HFF-Myc (cell line): ENCODE measurements at places on chromosomes 12 and 14.
A peak's percentile ranks its signal among the peaks of the same experiment; 100 is the strongest.

DNA sequence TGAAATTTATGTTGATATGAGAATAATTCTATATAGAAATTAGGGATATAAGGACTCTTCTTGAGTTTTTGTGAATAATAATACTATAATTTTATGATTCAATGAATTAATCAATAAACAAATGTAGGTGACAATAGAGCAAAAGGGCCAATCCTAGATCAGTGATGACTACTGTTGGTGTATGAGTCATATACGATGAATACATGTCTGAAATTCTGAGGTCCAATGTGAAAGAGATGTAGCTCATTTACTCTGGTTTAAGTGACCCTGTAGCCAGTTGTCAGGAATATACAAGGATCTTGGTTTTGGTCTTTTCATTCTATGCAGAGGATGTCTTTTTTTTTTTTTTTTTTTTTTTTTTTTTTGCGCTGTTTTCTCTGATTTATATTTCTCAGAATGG, 72.1 kb upstream of the RTL1 start:
- no peak for DNase-seq

DNA sequence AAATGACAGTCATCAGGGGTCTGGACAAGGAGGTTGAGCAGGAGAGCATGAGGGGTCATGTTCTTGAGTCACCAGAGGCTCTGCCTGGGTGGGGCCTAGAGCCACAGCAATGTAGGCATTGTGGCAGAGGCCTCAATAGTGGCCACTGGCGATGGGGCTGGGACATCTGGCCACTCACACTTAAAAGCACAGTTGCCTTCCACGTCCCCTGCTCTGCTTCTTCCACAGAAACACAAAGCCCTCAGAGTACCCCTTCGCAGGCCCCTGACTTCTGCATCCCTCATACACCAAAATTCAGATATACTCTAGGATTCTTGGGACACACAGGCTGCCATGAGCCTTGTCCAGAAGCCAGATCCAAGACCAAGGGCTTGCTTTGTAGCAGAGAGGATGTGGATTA, 2.2 kb downstream of the SLC10A1 start:
- no peak for DNase-seq

DNA sequence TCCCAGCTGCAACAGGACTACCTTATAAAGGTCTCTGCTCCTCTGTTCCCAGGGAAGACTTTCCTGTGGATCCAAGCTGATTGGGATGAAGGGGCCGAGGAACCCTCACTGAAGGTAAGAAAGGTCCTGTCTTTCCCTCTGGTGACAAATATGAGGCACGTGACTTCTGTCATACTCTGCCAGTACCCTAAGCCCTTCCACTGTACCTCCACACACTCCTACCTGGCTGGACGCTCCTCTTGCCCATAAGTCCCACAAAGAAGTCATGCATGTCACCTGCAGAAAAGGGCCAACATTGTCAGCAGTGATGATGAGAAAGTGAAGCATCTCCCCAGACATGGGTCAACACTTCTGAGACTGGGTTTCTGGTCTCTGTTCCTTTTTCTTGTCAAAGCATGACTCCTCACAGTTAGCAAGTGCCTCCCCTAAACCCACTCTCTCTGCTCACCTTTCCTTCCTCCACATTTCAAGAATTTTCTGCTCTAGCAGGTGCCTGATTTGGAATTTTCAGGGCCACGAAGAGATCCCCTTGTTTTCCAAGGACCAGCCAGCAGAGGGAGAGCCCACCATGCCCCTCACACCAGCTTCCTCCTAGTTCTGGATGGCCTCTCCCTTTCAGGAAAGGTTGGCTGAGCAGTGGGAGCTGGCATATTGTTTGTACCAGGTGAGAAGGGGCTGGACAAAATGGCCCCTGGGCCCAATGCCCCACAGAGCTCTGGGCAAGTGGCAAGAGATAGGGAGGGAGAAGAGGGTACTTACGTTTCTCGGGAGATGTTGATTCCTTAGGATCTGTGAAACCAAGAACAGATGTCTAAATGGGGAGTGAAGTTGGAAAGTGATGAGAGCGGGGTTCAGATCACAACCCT, 3.5 kb downstream of the TAC3 start:
- DNase-seq, result no peak

DNA sequence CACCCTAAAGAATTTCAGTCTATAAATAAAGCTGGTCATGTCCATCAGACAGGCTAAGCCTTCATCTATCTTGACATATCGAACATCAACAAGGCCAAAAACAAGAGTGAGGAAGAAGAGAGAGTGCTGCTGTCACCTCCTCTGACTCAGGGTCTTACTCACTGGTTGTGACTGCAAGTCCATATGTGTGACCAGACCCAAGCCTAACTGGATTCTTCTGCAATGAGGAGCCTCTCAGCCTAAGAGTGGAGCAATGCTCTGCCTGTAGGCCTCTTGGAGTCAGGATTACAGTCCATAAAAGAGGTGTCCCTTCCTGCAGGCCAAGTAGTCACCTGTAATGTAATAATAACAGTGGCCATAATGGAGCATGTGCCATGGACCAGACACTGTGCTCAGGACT, 121.2 kb upstream of the SLC35F4 start:
- no peak for DNase-seq

DNA sequence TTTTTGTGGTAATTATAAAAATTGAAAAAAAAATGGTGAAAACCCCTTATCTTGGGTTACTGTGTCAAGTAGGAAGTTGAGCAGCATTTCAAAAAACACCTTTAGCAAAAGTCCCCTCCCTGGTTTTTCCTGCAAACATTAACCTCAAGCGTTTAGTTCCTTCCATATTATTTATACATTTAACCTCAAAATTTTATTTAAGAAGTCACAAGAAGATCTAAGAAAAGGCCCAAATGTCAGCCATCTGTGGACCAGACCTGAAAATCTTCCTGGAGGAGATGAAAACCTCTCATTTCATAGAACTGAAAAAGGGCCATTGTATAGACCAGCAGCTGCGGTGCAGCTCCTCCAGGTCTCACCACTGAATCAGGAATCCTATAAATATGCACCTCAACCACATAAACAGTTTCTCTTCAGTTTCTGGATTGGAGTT, 40.4 kb upstream of the BTG1 start:
- DNase-seq, result no peak

GRCh38 chr12:91975891-91976290, 169.8 kb downstream of the BTG1 start:
- DNase-seq, result no peak

DNA sequence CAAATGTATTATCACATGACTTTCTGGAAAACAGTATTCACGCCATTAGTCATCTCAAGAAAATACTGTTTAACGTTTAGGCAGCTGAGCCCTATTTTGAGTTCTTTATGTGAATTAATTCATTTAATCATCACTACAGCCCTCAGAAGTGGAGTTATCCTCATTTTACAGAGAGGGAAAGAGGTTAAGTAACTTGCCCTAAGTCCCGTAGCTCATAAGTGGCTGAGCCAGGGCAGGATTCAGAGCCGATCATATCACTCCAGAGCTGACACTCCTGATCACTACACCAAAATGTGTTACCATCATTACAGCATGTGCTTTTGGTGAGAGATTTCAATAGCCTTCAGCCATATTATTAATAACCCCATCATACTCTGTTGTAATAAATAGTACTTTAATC, 210.6 kb downstream of the FBXL14 start:
- no peak for DNase-seq

DNA sequence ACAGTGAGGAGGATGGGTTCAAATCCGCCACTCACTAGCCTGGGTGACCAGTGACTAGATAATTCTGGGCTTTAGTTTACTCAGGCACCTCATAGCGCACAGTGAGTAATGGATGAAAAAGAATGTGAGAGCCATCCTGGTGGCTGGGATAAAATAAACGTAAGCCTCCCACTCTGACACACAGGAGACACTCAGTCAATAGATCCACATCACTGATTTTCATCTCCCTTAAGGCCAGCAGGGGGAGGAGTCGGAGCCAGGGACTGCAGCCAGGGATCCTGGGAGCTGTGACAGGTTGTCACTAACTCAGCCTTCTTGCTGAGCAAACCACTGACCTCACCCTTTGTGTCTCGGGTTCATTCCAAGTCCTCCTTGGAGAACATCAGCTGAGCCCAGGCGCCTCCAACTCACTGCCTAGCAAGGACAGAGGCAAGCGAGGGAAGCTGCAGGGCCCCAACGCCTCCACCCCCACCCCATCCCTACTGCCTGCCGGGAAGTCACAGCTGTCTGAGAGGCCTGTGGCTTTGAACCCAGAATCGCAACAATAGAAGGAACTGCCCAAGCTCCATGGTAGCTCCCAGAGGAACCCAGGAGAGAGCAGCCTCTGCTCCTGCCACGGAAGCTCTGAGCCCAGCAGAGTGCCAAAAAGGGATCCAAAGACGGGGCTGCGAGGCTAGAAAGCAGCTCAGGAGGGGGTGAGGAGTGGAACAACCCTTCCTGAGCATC, 30.7 kb downstream of the PXN start:
- DNase-seq, result peak; percentile 83

DNA sequence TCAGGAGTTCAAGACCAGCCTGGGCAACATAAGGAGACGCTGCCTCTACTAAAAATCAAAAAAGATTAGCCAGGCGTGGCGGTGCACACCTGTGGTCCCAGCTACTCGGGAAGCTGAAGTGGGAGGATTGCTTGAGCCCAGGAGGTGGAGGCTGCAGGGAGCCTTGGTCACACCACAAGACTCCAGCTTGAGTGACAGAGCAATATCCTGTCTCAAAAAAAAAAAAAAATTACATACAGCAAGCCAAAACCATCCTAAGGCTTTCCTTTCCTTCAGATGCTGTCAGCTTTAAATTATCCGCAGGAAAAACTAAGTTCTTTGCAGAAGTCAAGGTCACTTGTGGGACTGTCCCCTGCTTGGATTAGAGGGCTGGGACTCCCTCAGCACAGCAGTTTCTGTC, 1.3 kb downstream of the CS start:
- DNase-seq, result no peak

GRCh38 chr12:100857418-100857817, 62.8 kb downstream of the ANO4 start:
- no peak for DNase-seq

DNA sequence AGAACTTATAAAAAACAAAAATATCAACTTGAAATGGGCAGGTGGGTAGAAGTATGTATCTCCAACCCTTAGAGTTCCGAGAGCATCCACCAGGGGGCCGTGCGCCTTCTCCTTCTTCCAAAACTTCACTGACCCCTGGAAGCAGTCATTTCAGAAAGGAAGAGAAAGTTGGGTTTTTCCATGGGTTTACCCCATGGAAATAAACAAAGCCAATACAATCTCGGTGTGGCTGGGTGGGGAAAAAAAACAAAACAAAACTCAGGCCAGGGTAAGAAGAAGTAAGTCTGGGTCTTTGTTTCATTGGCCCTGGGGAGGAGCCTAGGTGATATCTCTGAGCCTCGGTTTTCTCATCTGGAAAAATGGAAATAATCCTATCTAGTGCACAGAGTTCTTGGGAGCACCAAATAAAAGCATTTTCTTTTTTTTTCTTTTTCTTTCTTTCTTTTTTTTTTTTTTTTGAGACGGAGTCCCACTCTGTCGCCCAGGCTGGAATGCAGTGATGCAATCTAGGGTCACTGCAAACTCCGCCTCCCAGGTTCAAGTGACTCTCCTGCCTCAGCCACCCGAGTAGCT, 33.6 kb upstream of the HNF1A start:
- DNase-seq, result peak; percentile 11

DNA sequence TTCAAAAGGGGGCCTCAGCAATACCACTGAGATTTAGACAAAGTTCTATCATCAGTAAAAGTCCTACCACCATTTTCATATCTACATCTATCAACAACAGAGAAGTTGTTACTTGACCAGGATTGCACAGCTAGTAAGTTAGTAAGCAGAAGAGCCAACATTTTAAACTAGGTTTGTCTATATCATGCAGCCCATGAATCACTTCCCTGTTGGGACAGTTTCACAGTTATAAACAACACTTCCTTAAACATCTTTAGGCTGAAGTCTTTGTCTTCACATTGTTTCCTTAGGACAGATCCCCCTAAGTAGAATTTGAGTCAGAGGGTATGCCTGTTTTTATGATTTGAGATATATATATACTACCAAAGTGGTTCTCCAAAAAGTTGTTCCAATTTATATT, 68.5 kb downstream of the DAO start:
- DNase-seq, result no peak
